ENCODE measurements at places on chromosomes 2 and 18.

GRCh38 chr2:233303252-233303651, 4.4 kb upstream of the SAG start:
- no peak for DNase-seq

DNA sequence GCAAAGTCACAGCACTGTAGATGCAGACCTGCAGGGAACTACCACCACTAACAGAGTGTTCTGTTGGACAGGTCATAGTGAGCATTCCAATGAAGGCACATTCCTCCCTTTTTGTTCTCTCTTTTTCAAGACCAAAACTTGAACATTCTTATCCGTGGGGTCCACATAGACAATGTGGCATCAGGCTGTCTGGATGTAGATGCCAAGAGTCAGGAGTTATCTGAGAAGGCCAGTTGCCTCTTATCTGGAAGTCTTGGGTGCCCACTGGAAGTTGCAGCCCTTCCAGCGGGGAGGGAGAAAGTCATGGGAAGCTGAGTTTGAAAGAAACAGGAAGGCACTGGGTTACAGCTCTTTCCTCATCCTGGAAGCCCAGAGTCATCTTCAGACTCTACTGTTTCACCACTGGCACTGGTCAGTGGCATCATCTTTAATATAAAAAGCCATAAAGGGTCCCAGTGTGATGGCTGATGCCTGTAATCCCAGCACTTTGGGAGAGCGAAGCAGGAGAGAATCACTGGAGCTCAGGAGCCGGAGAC, 61.4 kb downstream of the FAM161A start:
- no peak for DNase-seq

GRCh38 chr18:37663446-37663845, 97.8 kb upstream of the CELF4 start:
- DNase-seq: no peak

DNA sequence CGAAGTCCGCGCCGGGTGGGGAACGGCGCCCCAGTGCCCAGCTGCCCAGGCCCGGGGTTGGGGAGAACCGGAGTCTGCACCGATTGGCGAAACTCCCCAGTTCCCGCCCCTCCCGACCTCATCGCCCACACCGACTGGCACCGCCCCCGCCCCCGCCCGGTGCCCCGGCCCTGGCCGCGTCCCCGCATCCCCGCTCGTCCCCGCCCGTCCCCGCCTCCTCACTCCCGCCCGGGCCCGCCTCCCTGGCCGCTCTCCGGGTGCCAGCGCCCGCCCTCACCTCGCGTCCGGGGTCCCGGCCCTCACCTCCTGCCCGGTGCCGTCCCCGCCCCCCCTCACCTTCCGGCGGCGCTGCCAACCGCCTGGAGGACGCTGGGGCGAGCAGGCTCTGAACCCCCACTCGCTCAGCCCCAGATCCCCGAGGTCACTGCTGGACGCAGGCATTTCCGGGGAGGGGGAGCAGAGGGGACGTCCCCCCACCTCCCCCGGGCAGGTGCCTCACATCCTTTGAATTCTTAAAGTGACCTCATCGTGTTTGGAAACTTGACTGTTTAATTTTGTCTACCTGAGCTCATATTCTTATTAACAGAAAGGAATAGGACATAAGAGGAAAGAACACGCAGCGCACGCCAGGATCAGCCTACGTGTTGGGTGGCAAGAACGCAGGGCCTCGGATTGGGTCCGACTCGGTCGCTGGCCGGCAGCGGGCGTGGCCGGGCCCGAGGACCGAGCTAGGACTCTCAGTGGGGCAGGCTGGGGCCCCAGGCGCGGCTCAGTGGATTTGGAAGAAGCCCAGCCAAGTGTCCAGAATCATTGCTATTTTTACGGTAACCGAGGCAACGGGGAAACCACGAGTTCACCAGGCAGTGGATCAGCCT, at the start of gene FAM110C:
Gene FAM110C, minus strand, starts transcription at position 35 of the 875 bp plus-strand sequence. CDS start 120 bp downstream, outside the sequence.
- no peak for DNase-seq

- no peak for DNase-seq
Observed at GRCh38 chr2:197378494-197379307, 56.1 kb downstream of the SF3B1 start.

DNA sequence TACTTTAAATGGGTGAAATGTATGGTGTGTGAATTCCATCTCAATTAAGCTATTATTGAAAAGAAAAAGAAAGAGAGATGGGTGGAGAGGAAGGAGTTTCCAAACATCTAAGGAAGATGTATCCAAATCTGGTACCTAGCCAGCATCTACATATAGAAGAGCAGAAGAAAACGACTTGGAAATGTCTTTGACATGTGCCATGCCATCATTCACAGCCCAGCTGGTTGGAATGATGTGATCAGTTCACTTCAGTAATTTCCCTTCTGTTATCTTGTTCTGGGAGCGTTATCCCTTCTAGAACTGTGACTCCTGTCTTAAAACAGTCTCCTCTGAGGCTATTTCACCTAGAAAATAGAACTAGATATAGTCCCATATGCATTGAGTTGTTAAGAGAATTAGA, 312.8 kb upstream of the GYPC start:
- no peak for DNase-seq

DNA sequence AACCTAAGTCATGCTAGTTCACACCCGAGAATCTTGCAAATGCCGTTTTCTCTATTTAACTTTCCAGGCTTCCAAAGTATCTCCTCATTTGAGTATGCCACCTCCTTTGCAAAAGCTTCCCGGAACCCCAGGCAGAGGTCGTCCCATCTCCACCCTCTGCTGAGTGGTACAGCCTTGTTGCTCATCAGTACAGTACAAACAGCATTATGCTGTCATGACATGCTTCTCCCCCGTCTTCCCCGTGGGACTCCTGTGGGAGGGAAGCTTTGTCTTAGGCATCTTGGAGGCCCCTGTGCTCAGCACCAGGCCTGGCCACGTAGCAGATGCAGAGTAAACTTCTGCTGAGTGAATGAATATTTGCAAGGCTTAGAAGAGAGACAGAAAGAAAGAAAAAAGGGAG, 102.7 kb downstream of the CDCA7 start:
- DNase-seq: no peak

GRCh38 chr2:217004656-217005055, 144.8 kb upstream of the TNP1 start:
- no peak for DNase-seq

- no peak for DNase-seq
Observed at GRCh38 chr2:216901273-216901672, 41.4 kb upstream of the TNP1 start.

GRCh38 chr18:2538844-2539243, 32.5 kb downstream of the METTL4 start:
- no peak for DNase-seq

DNA sequence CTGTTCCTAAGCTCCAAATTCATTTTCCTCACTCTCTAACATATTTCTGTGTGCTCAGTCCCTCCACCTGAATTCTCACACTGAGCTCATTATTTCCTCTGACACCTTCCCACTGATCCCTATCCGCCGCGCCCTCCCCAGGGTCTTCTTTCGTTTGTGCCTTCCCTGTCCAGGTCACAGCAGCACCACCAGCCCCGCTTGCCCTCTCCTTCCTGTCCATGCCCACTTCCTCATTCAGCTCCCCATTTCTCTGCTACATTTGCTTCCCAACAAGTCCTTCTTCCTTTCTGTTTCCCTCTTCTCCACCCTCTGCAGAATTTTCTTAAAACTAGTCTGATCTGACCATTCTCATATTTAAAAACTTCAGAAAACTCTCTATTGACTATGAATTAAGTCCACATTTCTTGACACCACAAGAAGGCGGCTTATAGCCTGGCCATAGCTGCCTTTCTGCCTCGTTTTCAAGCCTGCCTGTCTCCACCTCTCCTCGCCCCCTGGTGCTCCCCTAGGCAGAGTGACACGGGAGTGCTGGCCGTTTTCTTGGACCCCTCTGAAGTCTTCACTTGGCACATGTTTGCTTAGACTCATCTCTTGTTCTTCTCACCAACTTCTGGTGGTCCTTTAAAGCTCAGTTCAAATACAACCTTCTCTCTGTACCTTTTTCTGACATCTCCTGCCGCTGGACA, 138.7 kb upstream of the BOD1L2 start:
- no peak for DNase-seq

Data from cortex of kidney (tissue), 1 donor.